Astrocyte (in vitro differentiated cells and primary cell): ENCODE measurements at places on chromosomes 1 and 21.

DNA sequence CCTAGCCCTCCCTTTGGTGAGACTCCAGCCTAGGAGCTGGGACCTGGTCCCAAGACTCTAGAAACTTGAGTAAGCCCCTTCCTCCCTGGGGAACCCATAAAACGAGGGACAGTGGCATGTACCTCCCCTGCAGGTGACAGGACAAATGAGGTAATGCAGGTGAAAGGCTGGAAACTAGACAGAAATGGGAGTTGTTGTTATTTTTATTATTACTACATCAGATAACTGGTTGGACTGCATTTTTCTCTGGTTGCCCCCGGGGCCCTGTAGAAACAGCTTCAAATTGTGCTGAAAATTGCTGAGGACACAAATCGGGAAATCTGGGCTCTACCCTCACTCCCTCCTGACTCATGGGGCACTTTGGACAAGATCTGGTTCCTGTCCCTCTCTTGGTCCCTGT, 132.3 kb upstream of the WNT4 start:
- DNase-seq, result no peak

DNA sequence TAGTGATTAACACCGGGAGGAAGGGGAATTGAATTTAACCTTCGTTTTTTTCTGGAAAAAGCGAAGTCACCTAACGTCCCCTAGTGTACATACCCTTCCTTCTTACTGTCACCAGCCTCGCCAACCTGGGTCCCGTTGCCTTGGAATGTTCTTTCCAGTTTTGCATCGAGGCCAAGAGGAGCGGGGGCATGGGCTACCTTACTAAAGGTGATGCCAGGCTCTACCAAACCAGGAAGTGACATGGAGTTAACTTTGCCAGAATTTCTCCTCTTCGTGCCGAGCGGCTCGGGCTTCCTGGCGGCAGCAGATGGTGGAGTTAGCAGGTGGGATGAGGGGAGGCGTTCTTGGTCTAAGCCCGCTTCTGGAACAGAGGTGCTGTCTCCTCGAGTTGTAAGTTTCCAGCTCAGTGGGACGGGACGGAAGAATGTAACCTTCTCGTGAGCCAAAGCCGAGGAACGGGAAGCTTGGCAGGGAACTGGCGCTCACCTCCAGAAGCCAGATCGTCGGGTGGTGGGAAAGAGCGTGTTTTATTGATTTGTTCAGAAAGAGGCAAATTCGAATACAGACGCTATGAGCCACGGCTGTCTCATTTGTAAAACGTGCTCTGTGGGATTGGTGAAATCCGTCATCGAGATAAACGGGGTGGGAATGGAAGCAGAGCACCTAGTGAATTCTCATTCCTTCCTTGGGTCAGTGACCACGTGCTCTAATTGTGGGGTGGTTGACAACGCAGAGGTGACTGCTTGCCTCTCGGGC, 486 bp downstream of the NIPAL3 start:
- DNase-seq, result peak; percentile 18

DNA sequence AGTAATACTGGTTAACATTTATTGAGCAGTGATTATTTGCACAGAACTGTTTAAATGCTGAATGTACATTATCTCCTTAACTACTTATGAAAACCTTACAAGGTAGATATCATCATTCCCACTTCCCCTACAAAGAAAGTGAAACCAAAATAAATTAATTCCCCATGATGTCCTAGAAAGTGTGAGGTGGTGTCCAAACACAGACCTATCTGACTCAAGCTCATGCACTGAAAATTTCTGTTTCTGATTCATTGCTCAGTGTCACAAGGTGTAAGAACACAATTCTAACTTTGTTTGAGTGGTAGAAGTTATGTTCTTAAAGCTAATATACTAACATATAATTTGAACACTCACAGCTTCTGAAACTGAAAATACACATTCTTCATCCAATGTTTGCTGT, 178.7 kb downstream of the MRPL39 start:
- DNase-seq, result no peak

GRCh38 chr1:84722794-84723193, 32.5 kb upstream of the SSX2IP start:
- peak; percentile 47 for DNase-seq

DNA sequence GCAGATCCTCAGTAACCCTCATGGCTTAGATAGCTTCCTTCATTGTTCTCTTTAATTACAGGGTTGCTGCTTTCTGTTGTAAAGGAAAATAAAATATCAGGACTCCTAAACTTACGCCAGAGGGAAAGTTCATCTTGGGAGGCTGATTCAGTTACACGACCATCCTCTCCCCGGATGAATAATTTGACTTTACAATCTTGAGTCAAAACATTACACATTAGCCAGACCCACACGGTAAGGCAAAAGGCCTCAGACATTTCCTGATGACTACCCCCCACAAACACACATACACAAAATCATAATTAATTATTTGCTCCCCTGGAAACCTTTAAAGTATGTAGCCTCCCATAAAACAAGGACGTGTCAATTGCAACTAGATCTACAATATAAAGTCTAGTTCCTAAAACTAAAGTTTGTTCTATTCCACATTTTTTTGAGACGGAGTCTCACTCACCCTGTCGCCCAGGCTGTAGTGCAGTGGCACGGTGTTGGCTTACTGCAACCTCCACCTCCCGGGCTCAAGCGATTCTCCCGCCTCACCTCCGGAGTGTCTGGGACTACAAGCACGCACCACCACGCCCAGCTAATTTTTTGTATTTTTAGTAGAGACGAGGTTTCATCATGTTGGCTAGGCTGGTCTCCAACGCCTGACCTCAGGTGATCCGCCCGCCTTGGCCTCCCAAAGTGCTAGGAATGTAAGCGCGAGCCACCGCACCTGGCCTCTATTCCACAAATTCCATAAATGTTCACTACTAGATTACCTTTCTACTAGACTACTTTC, 830 bp upstream of the PRDX1 start:
- DNase-seq, result peak; percentile 60

- DNase-seq, result no peak
These were observed 32.5 kb upstream of the SMYD2 start for GRCh38 chr1:214248311-214249085.

GRCh38 chr1:155424091-155424490, 103.4 kb downstream of the RUSC1 start:
- no peak for DNase-seq

DNA sequence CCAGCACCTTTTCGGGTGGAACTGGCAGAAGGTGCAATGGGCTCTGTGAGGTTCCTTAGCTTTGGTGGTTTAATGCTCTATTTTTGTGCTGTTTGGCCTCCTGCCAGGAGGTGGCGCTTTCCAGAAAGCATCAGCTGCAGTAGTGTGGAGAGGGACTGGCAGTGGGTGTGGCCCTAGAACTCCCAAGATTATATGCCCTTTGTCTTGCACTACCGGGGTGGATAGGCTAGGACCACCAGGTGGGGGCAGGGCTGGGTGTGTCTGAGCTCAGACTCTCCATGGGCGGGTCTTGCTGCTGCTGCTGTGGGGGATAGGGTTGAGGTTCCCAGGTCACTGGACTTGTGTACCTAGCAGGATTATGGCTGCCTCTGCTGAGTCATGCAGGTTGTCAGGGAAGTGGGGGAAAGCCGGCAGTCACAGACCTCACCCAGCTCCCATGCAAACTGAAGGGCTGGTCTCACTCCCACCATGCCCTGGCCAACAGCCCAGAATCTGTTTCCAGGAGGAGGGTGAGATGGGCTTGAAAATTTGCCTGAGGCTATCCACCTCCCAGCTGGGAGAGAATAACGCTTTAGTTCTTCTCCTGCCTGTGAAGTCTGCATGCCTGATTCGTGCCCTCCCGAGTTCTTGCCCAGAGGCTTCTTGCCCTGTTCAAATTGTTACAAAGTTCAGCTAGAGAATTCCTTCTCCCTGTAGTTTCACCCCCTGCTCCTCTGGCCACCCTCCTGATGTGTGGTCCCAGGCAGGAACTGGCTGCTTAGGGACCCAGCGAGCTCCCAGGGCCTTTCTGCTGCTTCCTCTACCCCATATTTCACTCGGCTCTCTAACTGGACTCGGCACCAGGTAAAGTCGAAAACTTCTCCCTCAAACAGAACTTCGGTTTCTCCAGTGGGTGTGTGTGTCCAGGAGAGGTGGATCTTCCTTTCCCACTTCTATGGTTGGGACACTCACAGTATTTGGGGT, 76.5 kb upstream of the BTG3 start:
- peak; percentile 56 for DNase-seq

DNA sequence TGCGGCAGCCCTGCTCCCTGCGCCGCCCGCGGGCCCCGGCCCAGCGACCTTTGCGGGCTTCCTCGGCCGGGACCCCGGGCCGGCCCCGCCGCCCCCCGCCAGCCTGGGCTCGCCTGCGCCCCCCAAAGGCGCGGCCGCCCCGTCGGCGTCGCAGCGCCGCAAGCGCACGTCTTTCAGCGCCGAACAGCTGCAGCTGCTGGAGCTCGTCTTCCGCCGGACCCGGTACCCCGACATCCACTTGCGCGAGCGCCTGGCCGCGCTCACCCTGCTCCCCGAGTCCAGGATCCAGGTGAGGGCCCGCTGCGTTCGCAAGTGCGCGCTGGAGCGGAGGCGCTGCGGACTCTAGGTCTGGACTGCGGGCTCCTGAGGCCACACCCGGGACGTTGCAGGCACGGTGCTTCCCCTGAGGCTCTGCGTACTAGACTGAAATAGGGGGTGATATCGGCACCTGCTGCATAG, 351 bp downstream of the MIXL1 start:
- DNase-seq, result peak; percentile 4

GRCh38 chr1:99456536-99456935, 189.4 kb upstream of the PALMD start:
- DNase-seq, result peak; percentile 60

GRCh38 chr1:181172082-181172481, 83.6 kb downstream of the IER5 start:
- no peak for DNase-seq

- peak; percentile 56 for DNase-seq
These were observed 37.6 kb upstream of the CTBS start for GRCh38 chr1:84611796-84612195.

GRCh38 chr1:175427625-175428024, 235.0 kb upstream of the KIAA0040 start:
- no peak for DNase-seq

- no peak for DNase-seq
These were observed 84.8 kb downstream of the KCNJ15 start for GRCh38 chr21:38341546-38342012.

DNA sequence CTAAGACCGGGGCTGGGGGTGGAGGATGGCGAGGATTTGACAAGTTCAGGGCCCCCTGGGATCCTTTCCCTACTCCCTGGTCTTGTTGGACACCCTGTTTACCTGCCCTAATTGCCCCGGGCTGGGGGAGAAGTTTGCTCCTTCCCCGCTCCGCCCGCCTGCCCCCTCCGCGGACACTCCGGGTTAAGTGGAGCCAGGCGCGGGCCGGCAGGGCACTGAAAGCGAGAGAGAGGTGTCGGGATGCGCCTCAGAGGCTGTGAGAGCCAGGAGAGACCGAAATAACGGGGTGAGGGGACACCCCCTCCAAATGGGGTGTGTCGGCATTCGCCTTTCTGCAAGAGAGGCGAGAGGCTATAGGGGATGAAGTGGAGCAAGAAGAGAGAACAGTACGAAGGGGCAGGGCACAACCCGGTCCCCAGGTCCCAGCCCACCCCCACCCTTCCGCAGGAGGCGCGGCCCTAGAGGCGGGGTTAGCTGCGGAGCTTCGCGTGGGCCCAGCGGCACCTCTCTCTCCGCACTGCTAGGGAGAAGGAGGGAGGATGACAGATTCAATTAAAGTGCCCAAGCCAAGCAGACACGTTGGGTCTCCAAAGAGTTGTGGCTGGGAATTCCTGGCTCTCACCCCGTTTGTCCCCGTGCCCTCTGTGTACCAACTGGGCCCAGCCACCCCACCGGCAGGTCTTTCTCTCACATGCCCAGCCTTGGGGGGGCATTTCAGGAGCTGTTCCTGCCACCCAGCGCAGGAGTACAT, 3.8 kb downstream of the EFNA3 start:
- no peak for DNase-seq

- DNase-seq, result no peak
These were observed 9.3 kb downstream of the CDC14A start for GRCh38 chr1:100361511-100362089.

DNA sequence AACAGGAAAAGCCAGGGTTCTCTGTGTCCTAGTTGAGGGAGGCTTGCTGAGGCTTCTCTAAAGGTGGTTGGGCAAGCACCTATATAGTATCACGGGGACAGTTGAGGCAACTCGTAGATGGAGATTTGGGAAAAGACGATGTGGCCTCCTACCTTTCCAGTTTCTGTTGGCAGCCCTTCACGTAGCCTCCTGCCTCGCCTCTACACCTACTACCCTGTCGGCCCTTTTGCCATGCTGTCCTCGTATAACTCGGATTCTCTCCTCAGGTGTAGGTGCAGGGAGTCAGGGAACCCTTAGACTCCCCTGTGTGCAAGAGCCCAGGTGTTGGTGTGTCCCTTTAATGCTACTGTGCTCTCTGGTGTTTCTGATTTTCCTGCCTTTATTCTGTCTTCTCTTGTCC, 10.3 kb downstream of the ZNF692 start:
- no peak for DNase-seq

DNA sequence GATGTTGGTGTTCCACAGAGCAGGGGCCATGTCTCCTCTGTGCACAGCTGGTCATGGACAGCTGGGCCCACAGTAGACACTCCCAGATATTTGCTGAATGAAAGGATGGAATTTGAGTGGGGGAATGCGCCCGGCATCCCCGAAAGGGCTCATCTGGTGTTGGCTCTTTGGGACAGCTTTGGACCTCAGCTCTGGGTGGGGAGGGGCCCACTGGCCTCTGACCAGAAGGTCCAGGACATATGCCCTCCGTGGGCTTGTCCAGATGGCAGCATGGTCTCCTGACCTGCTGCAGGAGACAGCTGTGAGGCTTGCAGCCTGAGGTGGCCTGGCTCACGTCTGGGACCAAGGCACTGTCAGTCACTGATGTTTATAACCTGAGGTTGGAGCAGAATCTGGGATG, 160.4 kb upstream of the AJAP1 start:
- no peak for DNase-seq

DNA sequence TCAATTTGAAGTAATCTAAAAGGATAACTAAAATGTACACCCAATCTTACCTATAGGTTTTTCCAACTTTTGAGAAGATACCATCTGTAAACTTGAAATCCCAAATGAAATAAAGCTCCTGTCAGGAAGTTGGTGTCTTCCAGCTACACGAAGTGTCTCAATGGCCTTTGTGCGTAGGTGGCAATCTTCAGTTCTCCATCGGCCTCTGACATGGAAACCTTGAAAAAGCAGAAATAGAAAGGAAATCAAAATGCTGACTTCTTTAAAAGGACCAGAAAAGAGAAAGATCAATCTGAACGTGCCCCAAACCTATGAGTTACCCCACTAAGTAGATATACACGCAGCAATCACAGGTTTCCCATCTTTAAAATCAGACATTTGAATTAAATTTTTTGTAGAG, 10.0 kb downstream of the MKNK1 start:
- no peak for DNase-seq

GRCh38 chr1:59730759-59731478, 83.8 kb upstream of the HOOK1 start:
- peak; percentile 98 for DNase-seq

- no peak for DNase-seq
These were observed 7.6 kb upstream of the SLC19A1 start for GRCh38 chr21:45549626-45550463.

GRCh38 chr1:2597441-2598328, 11.1 kb downstream of the PRXL2B start:
- no peak for DNase-seq

GRCh38 chr21:42648606-42649005, 4.8 kb upstream of the PDE9A start:
- no peak for DNase-seq

- DNase-seq, result no peak
These were observed 2.6 kb upstream of the TM2D1 start for GRCh38 chr1:61727544-61727943.

GRCh38 chr21:46082963-46083790, 14.7 kb upstream of the COL6A2 start:
- DNase-seq, result no peak

- no peak for DNase-seq
These were observed 88.7 kb downstream of the TENT5C start for GRCh38 chr1:117694543-117694942.

GRCh38 chr1:39080831-39081270, 54.7 kb downstream of the NDUFS5 start:
- DNase-seq, result no peak
